ENCODE measurements at places on chromosomes 16 and 17. TPM values are rescaled to one million over a fixed set of nuclear protein-coding genes. Genes with fewer than 3 reads are reported as not detected.

DNA sequence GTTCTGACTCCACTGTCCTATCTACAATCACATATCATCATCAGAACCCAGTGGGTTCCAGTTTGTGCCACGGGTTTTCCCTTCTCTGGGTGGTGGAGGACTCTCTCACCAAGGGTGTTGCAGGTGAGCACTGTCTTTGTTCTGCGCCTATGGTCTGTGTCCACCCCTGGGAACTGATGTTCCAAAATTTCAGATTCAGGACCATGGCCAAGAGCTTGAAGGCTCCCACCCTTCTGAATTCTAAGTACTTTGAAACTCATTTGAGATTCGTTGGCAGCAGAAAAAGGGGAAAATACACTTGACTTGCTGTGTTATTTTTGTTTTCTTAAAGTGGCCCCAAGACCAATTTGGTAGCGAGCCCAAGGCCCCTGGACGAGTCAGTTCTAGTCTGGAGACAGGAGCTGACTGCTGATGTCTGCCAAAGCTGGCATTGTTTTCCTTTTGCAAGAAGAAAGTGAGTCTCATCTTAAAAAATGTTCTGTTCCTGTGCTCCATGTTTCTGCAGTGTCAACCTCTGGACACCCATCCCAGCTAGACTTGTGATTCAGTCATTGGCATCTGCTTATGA, 310.9 kb downstream of the HAPSTR1 start:
- no peak for DNase-seq

- DNase-seq = no peak
Measured at GRCh38 chr17:47822785-47823184, 1.2 kb upstream of the OSBPL7 start.

GRCh38 chr17:74954665-74955421, 17.7 kb downstream of the HID1 start:
- no peak for DNase-seq

GRCh38 chr17:78923660-78924453, 1.3 kb downstream of the TIMP2 start:
- DNase-seq = peak; percentile 94

- DNase-seq = no peak
Measured at GRCh38 chr16:80751167-80751566, 53.2 kb downstream of the CDYL2 start.

Gene SLC6A2
- 0.16 TPM for total RNA-seq

DNA sequence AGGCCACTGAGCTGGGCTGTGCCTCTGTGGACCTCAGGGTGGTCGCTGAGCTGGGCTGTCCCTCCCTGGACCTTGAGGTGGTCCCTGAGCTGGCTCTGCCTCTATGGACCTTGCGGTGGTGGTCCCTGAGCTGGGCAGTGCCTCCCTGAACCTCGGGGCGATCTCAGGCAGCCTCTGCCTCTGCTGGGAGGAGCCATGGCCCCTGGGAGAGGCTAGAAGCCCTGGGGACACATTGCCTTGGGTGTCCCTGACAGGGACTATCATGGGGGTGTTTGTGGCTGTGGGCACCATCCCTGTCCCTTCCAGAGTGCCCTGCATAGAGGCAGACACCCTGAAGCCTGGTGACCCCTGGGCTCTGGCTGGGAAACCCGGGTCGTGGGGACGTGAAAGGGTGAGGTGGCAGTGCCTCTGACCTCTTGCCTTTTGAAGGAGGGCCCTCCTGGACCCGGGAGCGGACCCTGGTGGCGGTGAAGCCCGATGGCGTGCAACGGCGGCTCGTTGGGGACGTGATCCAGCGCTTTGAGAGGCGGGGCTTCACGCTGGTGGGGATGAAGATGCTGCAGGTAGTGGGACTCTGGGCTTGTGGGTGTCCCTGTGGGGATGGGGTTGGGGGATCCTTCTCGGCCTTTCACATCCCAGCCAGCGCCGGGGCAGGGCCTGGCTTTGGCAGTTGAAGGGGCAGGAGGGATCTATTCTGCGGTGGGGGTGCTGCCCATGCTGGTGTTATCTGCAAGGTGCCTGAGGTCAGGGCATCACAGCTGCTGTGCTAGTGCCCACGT, 1.8 kb downstream of the NME4 start:
- DNase-seq = no peak

Data from colonic mucosa (tissue), 4 donors.